HEK293T (cell line): ENCODE measurements at places on chromosomes 2 and 18.

- DNase-seq: no peak
These were observed 218.9 kb downstream of the ZNF385B start for GRCh38 chr2:179642462-179642861.

DNA sequence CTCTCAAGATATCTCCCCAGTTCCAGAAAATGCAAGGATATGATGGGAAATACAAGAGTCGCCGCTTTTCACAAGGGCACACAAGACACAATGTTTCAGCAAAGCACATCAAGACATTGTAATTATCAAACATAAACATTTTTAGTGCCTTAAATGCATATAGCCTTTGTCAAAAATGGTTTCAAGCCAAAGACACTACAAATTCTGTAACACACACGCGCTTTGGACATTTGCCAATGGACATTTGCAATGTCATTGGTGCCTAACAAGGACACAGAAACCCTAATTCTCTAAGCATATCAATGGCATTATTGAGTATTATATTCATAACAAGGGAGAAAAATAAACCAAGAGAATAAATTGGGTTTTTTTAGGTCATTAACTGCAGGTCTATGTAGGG lies 16.1 kb downstream of the ADD2 start:
- DNase-seq: no peak

DNA sequence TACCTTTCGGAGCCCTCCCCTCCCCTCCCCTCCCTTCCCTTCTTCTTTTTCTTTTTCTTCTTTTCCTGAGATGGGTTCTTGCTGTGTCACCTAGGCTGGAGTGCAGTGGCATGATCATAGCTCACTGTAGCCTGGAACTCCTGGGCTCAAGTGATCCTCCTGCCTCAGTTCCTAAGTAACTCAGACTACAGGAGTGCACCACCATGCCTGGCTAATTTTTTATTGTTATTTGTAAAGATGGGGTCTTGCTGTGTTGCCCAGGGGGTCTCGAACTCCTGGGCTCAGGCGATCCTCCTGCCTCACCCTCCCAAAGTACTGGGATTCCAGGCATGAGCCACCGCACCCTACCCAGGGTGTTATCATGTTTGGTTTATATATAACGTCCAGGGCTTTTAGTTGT lies 66.7 kb downstream of the ASB1 start:
- DNase-seq: no peak

GRCh38 chr2:105385731-105386540 lies 12.9 kb downstream of the FHL2 start:
- no peak for DNase-seq

GRCh38 chr2:76298041-76298440 lies 587.3 kb upstream of the GCFC2 start:
- DNase-seq: no peak

DNA sequence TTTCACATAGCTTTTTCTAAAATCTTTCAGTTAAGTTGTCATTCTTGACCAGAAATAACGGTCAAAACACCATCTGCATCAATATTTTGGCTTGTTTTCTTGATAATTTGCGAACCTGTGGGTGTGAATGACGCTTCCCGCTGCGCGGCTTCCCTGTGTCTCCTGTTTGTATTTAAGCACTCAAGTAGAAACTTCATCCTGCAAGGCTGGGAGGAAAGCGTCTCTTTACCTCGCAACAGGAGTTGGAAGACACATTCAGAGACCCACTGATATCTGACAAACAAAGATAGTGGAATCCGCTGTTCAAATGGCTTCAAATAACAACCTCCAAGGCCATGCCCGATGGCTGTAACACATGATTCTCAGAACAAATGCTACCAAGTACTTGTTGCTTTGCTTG lies 704.9 kb downstream of the DCDC2C start:
- DNase-seq: no peak

- DNase-seq: no peak
These were observed 152.4 kb downstream of the TDRD15 start for GRCh38 chr2:21276163-21276562.

- DNase-seq: no peak
These were observed 35.7 kb downstream of the GCG start for GRCh38 chr2:162116352-162116751.

GRCh38 chr2:156765450-156765849 lies 329.3 kb downstream of the GPD2 start:
- DNase-seq: no peak
